ENCODE measurements at places on chromosomes 3 and 15.

GRCh38 chr3:192352142-192352541 lies 375.2 kb downstream of the FGF12 start:
- peak; percentile 60 for DNase-seq

DNA sequence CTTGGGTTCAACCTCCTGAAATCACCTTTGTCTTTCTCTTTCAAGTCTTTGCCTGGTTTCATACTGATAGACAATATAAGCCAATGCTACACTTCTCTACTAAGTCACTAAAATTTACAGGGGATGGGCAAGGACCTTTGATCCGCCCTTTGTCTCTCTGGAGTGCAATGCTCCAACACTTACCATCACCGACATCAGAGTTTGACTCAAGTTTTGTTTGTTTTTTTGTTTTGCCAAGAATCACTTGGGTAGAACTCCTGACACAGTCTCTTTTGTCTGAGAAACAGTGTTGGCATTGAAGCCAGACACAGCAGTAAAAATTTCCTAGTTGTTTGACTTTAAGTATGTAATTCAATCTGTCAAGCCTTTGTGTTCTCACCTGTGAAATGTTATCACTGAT lies 29.3 kb downstream of the NFKBIZ start:
- no peak for DNase-seq

GRCh38 chr3:126024049-126024854 lies 55.3 kb downstream of the ROPN1B start:
- no peak for DNase-seq

- DNase-seq: no peak
Observed at GRCh38 chr3:145767909-145768308, 393.1 kb downstream of the PLOD2 start.

DNA sequence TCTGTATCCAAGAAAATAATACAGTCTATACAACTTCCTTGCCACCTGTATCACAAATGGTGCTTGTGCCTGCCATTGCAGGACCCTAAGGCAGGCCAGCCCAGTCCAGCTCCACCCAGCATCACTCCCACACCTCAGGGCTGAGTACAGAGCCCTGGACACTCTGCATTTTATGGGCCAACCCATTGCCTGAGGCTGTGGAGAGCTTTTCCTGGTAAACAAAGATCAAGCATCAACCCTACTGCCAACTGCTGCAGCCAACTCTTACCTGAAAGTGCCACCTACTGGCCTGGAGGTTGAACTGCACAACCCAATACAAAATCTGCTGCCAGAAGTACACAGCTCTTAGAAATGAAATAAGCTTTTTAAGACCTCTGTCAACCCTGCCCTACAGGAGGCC lies 1082.2 kb downstream of the NAALADL2 start:
- peak; percentile 6 for DNase-seq

GRCh38 chr3:101351829-101352228 lies 31.5 kb upstream of the IMPG2 start:
- no peak for DNase-seq

- DNase-seq: no peak
Observed at GRCh38 chr3:141421639-141422319, 53.5 kb downstream of the ZBTB38 start.

DNA sequence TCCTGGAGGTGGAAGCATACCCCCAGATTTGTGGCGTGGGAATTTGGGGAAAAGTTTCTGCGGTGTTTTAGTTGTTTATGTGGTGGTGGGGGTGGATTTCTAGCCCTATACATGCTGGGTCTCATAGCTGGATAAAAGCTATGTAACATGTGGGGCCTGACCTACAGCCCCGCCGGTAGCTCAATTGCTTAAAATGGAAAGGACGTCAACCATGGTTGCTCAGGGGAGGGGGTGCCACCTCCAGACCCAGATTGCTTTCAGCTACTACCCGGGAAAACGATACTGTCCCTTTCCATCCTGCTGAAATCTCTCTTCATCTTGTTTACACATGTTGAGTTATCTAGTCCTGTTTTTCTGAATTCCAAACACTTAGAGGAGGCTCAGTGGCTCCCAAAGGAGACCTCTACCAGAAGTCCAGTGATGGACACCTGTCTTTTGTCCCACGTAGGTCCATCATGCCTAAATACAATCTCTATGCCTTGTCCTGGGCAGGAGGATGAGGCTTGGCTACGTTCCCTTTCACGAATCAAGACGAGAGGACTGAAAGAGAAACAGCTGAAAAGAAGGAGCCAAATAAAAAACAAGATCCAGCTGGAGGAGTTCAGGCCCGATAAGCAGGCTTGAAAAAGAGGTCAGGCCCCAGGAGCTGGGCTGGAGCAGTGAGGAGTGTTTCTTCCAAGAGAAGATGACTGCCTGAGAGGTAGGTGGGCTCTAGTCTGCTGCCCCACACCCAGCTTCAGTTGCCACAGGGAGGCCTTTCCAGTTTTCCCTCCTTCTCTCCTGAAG lies 72.1 kb upstream of the TPRG1 start:
- no peak for DNase-seq

- DNase-seq: peak; percentile 45
Observed at GRCh38 chr3:134299185-134299887, 48.7 kb upstream of the RYK start.

- no peak for DNase-seq
Observed at GRCh38 chr15:67101911-67102598, 36.7 kb downstream of the SMAD3 start.

GRCh38 chr3:45509038-45509767 lies 85.3 kb upstream of the LIMD1 start:
- peak; percentile 95 for DNase-seq

DNA sequence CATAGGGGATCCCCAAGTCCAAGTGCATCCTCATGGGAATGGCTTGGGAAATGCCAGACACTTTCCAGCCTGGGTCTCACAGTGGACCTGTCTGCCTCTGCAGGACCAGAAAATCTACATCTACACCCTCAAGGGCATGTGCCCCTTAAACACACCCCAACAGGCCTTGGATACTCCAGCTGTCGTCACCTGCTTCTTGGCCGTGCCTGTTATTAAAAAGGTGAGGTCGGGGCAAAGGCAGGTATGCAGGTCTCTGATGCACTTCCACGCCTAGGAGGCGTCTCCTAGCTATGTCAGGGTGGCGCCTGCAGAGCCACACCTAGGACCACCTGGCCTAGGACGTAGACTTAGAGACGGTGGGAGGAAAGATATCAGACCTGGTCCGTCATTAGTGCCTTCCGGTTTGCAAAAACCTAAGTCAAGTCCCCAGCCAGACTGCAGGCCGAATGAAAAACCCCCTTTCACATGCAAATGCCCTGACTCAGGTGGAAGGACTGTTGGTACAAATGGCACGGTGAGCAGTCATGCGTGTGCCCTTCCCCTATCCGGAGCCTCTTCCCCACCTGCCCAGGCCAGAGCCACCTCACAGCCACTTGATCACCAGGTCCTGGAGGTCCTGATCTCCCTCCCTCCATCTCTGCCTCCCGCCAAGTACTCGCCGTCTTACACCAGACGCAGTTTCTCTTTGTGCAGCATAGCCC lies 143.5 kb downstream of the LRRK1 start:
- no peak for DNase-seq

DNA sequence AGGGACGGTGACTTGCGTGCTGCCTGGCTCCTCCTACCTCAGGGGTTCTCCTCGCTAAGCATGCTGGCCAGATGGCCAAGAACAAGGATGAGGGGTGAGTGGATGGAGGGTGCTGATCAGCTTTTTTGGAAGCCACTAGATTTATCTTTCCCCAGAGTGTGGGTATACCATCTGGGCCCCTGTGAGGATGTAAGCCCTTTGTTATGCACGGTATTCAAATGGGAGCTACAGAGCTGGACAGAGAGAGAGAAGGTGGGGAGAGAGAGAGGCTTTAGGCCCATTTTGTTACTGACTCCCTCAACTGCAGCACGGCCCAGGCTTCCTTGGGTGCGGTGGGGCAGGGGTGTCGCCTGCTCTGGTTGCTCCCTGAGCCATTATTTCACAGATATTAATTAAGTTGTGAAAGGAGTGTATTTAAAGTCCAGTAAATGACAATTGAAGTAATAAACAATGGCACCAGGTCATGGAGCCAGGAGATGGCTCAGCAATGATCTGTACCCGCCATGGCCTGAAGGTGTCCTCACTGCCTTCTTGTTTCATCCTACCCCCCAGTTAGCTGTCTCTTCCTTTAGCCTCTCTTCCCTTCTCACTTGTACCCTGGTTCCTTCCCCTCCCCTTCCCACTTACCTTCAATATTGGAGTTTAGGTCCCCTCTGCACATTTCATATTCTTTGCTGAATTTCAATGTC lies 158.0 kb downstream of the CLSTN2 start:
- no peak for DNase-seq

DNA sequence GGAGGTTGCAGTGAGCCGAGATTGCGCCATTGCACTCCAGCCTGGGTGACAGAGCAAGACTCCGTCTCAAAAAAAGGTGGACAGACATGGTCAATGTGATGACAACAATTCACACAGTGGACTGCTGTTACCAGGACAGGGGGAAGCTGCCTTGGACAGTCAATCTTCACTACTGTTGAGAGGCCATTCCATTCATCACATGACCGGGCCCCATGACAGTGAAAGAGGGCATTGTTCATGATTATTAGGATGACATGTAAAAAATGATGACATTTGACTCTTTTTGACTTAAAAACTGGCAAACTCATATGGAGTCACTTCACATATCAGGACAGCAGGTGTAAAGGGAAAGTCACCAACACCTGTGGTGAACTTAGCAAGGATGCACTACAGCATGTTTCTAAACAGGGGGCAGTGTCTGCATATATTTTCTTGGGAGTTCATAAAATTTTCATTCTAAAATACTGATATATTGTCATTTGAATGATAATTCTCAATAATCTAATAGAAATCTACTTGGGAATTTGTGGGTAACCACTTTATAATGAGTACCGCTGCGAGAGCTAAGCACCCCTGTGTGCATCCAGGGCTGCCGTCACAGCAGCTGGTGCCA lies 34.2 kb upstream of the LDHAL6B start:
- no peak for DNase-seq

- no peak for DNase-seq
Observed at GRCh38 chr15:72198356-72199204, 993 bp upstream of the GRAMD2A start.

DNA sequence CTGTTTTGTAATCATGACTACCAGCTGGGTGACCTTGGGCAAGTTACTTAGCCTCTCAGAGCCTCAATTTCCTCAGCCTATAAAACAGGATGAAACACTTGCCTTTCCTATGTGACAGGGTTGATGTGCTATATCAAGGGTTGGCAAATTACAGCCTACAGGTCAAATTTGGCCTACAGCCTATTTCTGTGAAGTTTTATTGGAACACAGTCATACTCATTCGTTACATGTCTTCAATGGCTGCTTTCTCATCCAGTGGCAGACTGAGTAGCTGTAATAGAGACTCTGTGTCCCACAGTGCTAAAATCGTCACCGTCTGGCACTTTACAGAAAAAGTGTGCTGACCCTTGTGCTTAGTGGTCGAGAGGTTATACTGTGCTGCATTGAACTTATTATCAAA lies 16.6 kb downstream of the ABHD6 start:
- DNase-seq: no peak

GRCh38 chr3:188683032-188683521 lies 488.7 kb upstream of the TPRG1 start:
- no peak for DNase-seq

GRCh38 chr3:14886101-14886500 lies 61.3 kb upstream of the NR2C2 start:
- no peak for DNase-seq

GRCh38 chr15:99511531-99511865 lies 54.3 kb upstream of the MEF2A start:
- DNase-seq: no peak

GRCh38 chr15:77186594-77187011 lies 115.7 kb upstream of the TSPAN3 start:
- peak; percentile 45 for DNase-seq

DNA sequence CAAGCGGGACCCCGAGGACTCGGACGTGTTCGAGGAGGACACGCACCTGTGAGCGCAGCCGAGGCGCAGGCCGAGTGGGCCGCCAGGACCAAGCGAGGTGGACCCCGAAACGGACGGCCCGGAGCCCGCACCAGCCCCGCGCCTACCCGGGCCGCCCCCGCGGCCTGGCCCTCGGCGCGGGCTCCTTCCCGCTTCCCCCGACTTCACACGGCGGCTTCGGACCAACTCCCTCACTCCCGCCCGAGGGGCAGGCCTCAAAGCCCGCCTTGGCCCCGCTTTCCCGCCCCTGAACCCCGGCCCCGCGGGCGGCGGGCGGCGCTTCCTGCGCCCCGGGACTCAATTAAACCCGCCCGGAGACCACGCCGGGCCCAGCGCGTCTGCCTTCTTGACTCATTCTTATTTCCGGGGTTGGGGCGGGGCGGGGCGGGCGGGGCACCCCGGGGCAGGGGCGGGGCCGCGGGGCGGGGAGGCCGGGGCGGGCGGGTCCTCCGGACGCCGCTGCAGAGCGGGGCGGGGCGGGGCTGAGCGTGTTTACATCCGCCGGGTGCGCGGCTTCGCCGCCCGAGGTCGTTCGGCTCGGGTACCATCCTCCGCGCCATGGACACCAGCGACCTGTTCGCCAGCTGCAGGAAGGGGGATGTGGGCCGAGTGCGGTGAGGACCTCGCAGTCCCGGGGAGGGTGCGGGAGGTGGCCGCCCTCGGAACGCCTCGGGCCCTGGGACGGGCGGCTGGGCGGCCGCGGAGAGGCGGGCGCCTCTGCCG lies at the start of gene ABTB1:
Gene ABTB1 (plus strand): TSS at position 524 of the 762 bp plus-strand sequence. CDS start 74 bp downstream, at position 598.
- peak; percentile 82 for DNase-seq

- no peak for DNase-seq
Observed at GRCh38 chr3:197889204-197889930, 60.6 kb upstream of the RPL35A start.

DNA sequence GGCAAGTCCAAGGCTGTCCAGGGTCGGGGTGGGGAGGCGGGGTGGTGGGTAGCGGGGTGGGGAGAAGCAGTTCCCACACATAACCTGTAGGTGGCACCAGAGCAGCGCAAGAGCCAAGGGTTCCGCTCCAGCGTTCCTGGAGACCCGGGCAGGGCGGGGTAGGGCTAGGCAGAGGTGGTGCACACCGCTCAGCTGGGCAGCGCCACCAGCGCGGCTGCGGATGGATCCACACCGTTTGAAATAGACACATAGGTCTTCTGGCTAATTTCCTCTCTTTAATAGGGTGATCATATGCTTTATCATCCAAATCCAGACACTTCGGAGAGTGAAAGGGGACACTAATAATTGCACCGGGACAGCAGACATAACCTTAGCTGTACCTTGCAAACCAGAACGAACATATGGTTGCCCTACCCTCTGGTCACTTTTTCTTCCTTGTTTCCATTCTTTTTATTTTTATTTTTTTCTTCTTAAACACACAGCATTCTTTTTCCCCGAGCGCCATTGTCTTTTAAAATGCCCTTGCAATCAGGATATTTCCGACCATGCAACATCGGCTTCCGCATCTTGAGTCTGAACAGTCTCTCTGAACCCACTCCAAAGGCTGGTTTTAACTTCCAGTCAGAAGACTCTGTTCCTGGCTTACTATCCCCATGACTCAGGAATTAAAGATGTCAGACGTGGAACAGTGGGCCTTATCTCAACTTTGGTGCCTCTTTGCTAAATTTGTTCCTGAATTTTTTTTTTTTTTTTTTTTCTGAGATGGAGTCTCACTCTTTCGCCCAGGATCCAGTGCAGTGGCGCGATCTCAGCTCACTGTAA lies 12.5 kb upstream of the ZSCAN2 start:
- peak; percentile 86 for DNase-seq

DNA sequence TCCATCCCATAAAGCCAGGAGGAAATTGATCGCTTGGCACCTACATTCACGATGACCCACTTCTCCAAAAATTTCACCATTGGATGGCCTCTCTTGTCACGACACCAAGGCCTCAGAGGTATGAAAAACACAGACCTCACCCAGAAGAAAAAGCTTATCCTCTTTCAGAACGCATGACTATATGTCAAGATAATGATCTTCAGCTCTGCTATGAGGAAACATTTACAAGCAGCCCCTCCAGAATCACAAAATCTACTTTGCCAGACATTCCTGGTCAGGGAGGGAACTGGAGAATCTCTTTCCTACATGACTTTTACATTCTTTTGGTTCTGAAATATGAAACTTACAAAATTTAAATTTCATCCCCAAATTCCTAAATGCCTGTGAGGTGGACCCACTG lies 122.7 kb downstream of the WNT5A start:
- no peak for DNase-seq

Data from Ammon's horn (tissue), 1 donor.